ENCODE measurements at places on chromosomes 13 and 19. TPM values are rescaled to one million over a fixed set of nuclear protein-coding genes. Genes with fewer than 3 reads are reported as not detected.

The VPS36 gene
- 29.6 TPM for total RNA-seq

The SLITRK1 gene
- total RNA-seq = not detected

- no peak for DNase-seq
These were observed 206.2 kb downstream of the URI1 start for GRCh38 chr19:30148039-30148790.

- no peak for DNase-seq
These were observed 18.1 kb downstream of the MCF2L start for GRCh38 chr13:112986946-112987681.

DNA sequence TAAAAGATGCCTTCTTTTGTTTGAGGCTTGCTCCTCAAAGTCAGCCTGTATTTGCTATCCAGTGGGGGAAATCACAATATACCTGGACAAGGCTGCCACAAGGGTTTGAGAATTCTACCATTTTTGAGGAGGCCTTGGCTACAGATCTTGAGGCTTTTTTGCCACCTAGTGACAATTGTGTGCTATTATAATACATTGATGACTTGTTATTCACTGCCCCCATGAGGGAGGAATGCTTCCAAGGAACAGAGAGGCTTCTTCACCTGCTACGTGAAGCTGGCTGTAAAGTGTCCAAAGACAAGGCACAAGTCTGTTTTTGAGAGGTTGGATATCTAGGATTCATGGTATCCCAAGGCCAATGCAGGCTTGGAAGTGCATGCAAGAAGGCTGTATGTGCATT is 72.5 kb downstream of the ZNF708 start:
- DNase-seq = no peak

The ATP4A gene
- not detected for total RNA-seq

DNA sequence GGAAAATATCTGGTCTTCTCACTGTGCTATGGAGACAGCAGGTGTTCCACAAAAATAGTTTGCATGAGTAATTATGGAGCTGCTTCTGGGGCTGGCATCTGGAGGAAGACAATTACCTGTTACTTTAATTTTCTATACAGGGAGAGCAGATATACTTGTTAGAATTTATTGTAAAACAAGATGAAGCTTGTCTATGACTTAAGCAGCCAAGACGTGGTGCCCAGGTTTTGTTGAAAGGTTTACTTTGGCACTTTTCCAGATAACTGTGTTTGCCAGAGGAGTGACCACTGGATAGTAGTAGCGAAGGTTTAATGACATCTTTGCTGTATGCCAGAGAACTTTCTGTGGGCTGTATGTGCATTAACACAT is 134.5 kb upstream of the KL start:
- DNase-seq = no peak

Measured in activated CD8-positive, alpha-beta T cell treated with anti-CD3 and anti-CD28 coated beads for 36 hours (primary cell).